ENCODE measurements at places on chromosomes 7 and 10.

GRCh38 chr7:44537442-44537841 is 3.7 kb downstream of the NPC1L1 start:
- DNase-seq = no peak

- peak; percentile 39 for DNase-seq
Measured at GRCh38 chr10:75402486-75403143, 1.1 kb upstream of the ZNF503 start.

DNA sequence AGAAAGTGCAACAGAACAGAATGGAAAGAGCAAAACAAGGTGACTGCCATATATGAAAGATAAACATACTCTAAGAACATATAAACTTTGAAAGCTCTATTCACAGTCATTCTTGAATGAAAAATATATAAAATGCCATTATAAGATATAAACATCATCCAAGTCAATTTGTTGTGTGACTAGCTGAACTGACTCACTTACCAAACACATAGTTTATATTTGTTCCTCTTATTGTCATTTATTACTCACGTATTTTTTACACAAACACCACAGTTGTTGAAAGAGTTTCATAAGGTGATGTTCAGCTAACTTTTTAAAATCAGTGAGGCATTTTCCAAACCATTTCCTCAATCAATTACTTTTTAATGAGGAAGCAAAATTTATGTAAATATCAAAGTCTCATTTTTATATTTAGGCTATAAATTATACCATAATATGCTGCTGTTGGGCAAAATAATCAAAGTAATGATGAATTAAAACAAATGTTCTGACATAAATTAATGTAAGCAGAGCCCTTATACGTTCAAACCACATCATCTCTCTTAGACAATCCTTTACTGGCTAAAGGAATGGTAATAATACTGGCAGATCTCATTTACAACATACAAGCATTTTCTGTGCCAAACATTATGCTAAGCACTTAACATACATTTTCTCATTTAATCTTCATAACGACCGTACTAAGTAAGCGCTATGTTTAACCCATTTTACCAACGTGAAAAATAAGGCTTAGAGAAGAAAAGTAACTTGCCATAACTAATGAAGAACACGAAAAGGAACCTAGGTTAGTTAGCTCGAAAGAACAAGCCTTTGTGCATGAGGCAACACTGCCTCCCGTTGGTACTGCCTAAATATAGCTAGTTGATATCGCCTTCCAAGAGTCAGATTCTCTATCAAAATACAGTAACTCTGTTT is 7.3 kb downstream of the LRRN3 start:
- DNase-seq = peak; percentile 65

DNA sequence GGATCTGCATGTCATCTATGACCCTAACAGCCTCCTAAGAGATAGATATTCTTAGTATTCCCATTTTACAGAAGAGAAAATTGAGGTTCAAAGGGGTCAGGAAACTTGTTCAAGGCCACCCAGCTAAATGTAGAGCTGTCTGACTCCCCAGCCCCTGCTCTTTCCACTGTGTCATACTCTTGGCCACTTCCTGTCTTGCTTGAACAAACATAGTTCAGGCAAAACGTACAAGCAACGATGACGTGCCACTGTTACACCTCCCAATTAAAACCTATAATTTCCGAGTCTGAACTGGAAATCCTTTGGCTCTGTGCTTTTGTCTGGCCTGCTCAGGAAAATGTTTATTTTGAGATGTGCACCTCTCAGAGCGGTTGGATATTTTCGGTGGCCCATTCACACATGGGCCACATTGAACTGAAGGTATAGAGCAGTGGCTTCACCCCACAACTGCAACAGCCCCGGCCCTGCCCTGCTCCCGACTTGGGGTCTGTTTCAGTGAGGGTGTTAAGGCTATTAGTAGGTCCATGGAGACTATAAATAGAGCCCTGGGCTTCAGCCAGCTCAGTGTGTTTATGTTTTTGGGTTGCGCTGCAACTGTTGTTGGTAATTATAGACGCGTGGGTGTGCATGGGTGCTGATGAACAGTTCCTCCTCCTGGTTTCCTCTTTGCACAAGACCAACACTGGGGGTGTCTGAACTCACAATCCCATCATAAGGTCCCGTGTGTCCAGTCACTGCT is 172.3 kb upstream of the ADO start:
- DNase-seq = no peak

DNA sequence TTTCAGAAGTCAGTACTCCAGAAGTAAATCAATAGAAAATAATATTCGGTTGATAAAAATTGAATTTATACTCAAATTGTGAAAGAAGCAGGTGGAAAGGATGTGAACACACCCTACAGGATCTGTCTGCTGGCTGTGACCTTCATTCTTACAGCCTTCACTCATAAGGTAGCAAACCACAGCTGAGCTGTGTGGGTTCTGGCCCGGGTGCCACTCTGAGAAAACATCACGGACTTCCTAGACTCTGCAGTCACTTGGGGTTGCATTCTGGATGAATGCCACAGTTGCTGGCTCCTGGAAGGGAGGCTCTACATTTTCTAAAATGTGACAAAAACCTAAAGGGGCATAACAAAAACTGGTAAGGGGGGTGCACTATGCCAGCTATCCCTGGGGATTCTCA is 36.0 kb upstream of the ABLIM1 start:
- no peak for DNase-seq

DNA sequence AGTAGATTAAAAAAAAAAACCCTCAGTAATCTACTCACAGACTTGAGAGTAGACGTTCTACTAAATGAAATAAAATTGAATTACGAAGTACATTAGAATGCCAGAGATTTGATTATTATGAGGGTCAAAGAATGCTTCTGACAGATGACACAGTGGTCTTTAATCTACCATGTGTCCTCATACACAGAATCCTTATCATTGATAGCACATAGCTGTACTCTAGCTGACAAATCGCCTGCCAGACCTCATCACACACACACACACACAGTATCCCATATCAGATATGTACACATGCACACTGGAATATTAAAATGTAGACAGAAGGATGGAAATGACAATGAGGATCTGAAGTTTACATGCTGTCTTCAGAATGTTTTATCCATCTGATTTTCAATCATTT is 104.6 kb downstream of the SORCS1 start:
- DNase-seq = no peak

DNA sequence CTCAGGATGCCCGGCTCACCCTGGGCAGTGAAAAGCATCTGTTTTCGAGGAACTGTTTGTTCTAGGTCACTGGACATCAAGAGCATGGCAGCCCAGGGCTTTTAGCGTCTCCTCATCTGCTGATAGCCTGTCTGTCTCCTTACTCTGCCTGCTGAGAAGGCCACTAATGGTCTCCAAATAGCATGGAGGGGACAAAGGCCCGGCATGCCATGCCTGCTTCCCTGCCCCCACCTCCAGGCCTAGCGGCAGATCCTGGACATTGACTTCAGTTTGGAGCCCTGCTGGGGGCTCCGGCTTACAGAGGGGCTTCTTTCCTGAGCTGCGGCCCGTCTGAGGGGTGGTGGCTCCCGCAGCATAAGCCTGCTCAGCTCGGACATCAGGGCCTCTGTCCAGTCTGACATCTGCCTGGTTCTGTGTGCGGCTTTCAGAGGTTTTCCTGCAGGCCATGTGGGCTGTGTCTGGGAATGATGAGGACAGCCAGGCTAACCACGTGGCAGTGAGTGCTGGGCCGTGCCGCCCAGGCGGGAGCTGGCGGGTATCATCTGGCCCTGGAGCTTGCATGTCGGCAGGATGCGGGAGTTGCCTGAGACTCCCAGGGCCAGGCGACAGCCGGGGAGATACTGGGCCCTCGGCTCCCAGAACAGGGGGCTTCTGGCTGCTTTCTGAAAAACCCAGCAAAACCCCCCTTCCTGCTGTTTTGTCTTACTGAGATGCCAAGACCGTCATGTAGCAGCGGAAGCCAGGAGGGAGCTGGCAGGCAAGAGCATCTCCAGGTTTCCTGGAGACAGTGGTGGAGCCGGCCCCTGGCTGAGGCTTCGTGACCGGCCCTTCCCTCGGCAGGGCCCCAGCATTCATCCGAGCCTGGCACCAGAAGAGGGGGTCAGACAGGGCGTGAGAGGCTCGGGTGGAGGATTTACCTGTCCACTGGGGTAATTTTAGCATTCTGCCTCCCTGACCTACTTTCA is 9.2 kb downstream of the PFKFB3 start:
- DNase-seq = no peak

DNA sequence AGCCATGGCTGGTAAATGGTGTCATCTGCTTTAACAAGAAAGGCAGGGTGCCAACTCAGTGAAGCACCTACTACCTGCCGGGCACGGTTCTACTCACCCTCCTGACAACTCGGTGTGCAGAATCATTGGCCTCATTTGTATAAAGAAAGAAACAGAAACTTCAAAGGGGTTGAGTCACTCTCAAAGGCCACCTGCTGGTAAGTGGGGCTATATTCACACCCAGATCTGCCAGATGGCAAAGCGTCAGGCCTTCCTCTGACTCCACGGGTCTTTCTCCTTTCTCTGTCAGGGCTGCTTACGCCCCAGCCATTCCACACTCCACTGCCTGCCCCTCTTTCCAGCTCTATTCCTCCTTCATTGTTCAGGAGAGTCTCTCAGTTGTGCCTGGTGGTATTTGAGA is 309.2 kb downstream of the GFRA1 start:
- no peak for DNase-seq

GRCh38 chr10:33975481-33975880 is 641.0 kb upstream of the NRP1 start:
- DNase-seq = no peak

DNA sequence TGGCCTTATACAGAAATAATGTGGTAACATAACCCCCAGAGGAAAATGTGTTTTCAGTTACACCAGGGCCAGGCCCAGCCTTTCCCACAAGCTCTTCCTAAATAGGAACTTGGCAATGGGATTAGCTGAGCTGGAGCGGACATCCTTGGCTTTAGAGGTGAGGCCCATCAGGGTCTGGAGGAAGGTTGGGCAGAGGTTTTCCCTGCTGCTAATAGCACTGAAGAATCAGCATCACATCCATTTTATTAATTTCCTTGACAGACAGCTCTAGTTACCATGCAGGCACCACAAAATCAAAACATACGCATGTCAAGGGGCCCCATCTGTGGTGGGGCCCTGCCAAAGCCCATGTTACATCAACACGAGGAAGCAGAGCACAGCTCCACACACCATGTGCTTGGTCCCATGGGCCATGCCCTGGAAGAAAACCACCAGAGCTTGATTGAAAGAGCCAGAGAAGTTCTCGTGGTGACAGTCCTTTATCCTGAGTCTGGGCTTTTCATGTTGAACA is 566.6 kb downstream of the KCNMA1 start:
- no peak for DNase-seq

DNA sequence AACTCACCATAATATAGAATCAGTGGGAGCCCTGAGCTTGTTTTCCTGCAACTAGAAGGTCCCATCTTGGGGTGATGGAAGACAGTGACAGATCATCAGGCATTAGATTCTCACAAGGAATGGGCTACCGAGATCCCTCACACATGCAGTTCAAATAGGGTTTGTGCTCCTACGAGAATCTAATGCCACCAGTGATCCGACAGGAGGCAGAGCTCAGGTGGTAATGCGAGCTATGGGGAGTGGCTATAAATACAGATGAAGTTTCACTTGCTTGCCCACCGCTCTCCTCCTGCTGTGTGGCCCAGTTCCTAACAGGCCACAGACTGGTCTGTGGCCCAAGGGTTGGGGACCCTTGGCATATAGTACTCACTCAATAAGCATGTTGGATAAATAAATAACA is 93.4 kb downstream of the POU6F2 start:
- DNase-seq = no peak

GRCh38 chr7:45459476-45459875 is 114.7 kb upstream of the ADCY1 start:
- DNase-seq = no peak
